Stimulated activated CD8-positive, alpha-beta memory T cell treated with anti-CD3 and anti-CD28 coated beads, Interleukin-7, amount 100 ng/mL, for 1 hour (primary cell): ENCODE measurements at places on chromosomes 7 and 10.
A peak's percentile ranks its signal among the peaks of the same experiment; 100 is the strongest.

DNA sequence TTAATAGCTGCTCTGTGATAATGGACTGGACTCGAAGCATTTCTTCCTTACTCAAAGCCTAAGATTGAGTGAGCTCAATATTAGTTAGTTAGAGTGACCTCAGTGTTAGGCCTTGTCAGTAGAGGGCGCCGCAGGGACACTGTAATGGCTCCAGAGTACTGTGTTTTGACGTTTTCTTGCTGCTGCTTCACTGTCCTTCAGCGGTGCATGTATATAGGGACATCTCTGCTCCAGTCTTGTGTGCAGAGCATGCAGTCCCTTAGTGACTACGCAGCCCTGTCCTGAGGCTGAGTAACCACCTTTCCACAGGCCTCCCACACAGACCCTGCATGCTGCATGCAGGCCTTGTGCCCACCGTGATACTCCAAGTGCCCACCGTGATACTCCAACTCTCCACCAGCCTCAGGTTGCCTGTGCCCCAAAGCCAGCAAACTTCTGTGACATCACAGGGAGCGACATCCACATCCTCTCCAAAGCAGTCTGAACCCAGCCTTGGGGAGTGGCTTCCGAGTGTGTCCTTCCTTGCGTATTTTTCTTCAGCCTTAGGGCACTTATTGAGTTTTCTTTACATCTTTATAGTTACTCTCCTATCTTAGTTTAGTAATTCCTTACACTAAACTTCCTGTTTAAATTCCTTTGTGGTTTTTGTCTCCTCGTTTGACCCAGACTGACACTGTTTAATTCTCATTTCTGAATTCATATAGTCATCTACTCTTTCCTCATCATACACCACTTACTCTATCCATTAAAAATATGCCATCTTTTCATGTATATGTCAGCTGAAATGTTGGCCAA, 118.2 kb downstream of the JAZF1 start:
- no peak for DNase-seq

DNA sequence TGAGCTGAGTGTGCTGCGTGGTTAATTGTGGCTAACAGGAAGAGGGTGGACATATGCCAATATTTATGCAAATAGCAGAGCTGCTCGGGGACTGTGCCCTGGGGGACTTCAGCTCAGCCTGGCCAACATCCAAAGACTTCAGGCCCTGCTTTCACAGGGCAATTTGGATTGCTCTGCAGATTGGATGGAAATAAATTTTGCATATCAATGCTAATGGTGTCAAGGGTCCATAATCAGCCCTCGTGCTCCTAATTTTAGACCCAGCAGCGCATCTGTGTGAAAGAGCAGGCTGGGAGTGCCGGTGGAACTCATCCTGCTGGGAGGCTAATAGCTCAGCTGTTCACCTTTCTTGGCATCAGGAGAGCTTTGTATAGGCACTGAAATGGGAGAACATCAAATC, 270.1 kb downstream of the TCERG1L start:
- no peak for DNase-seq

DNA sequence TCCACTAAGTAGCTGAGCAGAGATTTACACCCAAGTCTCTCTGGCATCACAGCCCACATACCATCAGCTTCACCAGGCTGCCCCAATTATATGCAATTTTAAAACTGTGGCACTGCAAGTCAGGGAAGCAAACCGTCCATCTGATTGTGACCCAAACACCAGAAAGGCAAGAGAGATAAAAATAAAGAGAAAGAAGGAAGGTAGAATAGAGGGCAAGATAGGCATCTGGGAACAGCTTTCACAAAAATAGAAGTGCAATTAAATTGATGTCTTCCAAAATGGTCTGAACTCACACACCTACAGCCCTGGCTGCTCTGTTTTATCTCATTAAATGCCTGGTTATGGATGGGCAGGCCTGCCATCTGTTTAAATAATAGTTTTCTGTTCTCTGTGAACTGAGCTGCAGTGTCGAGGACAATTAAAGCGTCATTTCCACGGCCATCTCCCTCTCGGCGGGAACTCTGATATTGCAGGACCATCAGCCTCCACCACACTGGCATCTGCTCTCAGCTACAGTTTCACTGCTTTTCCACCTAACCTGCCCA, 509.1 kb downstream of the INHBA start:
- no peak for DNase-seq

- no peak for DNase-seq
Measured at GRCh38 chr7:2512179-2512661, 7.4 kb upstream of the LFNG start.

- DNase-seq, result no peak
Measured at GRCh38 chr7:6654842-6655610, 17.9 kb downstream of the ZNF316 start.

- no peak for DNase-seq
Measured at GRCh38 chr7:99098824-99099498, 44.9 kb downstream of the SMURF1 start.

DNA sequence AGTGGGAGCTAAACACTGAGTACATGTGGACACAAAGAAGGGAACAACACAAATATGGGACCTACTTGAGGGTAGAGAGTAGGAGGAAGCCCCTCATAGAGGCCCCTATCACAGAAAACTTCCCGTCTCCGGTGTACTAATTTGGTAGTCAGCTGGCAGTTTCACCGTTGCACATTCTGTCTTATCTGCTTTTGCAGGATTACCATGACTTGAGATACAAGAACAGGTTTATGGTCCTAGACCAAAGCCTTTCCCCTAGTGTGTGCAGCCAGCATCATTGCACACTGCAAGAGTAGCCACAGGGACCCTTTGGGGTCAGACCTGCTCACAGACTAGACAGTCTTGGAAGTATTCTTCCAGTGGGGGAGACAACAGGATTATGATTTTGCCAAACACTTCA, 5.9 kb upstream of the IFIT1B start:
- DNase-seq, result no peak

GRCh38 chr10:21891439-21891838, 112.1 kb downstream of the DNAJC1 start:
- DNase-seq, result no peak

DNA sequence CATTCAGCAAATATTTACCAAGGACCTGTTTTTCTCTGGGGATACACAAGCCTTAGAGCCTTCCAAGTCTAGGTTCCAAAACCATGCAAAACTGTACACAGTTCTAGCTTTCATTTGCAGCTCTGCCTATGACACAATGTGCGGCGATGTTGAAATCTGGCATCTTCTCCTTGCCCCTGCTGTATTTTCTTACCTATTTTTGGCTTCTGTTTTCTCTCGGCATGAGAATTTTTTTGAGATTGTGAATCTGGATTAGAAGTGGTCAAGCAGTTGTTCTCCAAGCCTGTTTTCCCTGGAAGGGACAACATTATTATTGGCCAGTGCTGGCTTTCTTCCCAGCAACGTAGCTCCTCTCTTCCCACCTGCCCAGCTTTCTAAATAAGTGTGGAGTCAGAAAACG, 176.3 kb downstream of the CREB5 start:
- DNase-seq, result no peak

DNA sequence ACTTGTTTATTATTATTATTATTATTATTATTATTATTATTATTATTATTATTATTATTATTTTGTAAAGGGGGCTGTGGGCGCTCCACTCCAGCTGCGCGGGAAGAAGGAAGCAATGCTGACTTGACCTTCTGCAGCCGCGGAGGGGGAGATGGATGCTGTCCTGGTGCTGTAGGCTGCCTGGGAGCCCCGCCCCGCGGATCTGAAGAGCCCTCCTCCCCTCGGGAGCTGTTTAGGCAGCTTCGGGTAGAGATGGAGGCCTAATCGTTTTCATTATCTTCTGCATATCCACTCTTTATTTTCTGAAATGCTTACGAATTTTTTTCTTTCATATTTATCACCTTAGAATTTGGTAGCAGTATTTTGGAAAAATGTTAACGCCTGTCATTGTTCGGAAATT, 101.2 kb upstream of the KLF6 start:
- DNase-seq, result no peak

- no peak for DNase-seq
Measured at GRCh38 chr7:87918740-87919139, 15.3 kb upstream of the ADAM22 start.

GRCh38 chr10:29332761-29333148, 43.9 kb downstream of the LYZL1 start:
- DNase-seq, result no peak

- DNase-seq, result no peak
Measured at GRCh38 chr7:70736715-70737460, 395.1 kb upstream of the GALNT17 start.

GRCh38 chr10:96642973-96643372, 56.2 kb upstream of the TM9SF3 start:
- peak; percentile 23 for DNase-seq

DNA sequence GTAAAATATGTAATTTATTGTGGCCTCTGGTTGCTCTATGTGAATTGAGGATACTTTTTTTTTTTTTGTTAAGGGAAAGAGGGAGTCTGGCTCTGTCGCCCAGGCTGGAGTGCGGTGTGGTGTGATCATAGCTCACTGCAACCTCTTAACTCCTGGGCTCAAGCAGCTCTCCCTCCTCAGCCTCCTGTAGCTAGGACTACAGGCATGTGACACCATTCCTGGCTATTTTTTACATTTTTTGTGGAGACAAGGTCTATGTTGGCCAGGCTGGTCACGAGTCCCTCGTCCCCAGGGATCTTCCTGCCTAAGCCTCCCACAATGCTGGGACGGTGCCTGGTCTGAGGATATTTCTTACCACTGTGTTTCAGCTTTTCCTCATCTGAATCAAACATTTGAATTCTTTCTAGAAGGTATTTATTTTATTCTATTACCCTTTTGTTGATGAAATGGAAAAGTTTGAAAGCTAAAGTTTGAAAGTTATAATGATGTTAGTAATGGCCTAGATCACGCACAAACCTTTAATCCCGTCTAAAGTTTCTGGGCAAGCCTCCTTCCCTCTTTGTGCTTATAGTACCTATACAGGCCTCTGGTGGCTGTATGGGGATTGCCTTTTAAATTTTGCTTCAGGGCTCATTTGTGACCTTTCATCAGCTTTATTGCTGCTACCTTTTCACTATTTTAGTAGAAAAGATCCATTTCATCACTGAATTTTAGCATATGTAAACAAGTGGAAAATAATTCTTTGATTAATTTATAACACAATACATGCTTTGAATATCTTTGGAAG, 2.0 kb downstream of the IFRD1 start:
- DNase-seq, result no peak

DNA sequence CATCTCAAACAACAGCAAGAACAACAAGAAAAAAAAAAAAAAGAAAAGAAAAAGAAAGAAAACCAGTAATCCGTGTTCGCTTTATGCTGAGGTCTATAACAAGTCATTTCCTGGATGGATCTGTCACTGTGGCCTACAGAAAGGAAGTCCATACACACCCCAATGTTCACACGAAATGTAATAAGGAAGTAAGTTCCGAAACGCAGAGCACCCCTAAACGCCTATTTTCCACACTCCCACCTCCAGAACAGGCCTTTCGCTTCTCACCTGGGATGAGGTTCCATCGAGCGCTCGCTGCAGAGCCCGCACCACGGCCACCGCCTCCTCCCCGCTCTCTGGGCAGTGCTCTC, 735 bp downstream of the ZNF394 start:
- no peak for DNase-seq

GRCh38 chr10:46311501-46311951, 24.7 kb downstream of the ANTXRL start:
- no peak for DNase-seq

GRCh38 chr10:100518761-100519241, 860 bp downstream of the SEC31B start:
- DNase-seq, result peak; percentile 36

DNA sequence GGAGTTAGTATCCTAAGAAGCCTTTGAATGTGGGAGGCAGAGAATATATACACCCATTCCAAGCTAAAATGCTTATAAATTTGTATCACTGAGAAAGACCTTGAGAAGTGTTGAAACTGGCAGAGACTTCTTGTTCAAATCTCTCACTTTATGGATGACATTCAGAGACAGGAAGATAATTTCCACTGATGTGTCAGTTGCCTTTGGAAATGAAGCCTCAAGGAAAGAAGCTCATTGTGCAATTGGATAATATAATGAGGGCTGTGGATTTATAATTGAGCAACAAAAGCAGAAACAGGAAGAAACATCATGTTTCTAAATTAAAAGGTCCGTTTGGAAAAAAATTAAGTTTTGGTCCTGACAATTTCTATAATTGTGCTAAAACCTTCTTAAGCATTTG, 789.9 kb upstream of the IGFBP3 start:
- no peak for DNase-seq

DNA sequence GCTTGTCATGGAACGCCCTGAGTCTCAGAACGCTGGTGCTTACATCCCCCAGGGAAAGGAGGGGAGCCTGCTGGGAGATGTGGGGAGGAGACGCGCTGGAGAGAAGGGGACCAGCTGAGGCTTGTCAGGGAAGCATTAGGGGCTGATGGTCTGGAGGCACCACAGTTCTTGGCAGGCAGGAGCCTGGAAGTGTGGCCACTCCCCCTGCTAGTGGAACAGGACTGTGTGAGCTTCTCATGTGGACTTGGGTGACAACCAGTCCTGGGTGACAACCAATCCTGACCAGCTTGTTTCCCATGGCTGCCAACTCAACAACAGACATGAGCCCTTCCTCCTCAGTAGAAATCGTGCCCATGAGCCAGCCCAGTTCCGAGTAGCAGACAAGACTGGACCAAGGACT, 87.8 kb downstream of the SPDYE5 start:
- no peak for DNase-seq

GRCh38 chr7:150415161-150416153, 35.0 kb upstream of the GIMAP8 start:
- no peak for DNase-seq

GRCh38 chr7:131400681-131401176, 73.1 kb downstream of the MKLN1 start:
- no peak for DNase-seq

DNA sequence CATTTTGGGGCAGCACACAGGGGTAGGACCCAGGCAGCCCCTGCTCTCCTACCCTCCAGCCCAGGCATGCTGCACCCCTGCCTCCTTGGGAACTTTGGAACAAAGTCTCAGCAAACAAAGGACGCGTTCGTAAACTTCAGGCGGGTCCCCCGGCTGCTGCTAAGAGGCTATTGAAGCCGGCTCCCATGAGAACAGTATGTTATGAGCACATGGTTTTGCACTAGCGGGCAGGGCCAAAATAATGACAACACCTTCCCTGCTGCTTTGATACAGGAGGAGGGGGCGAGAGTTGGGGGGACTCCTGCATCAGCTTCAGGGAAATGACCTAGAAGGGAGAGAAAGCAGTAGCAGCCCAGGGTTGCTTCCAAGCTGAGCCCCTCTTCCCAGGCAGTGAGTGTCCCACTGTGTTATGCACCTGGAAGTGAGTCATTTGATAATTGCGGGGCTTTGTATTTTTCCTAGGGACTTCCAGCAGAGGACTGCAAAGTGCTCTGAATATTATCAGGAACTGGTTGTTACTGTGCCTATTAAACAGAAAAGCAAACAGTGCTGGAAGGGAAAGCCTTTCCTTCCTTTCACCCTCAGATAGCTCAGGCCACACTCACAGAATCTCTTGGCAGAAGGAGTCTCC, 6.9 kb downstream of the ITPRIP start:
- no peak for DNase-seq
